ENCODE measurements at places on chromosomes 3 and 15. TPM values are rescaled to one million over a fixed set of nuclear protein-coding genes. Genes with fewer than 3 reads are reported as not detected.

Gene FRMD4B
- total RNA-seq: 148 TPM

GRCh38 chr3:43221076-43221475, 65.3 kb upstream of the SNRK start:
- no peaks in the 10 kb centered on the region for H3K4me1 ChIP-seq
- no peaks in the 10 kb centered on the region for H3K36me3 ChIP-seq
- H3K4me3 ChIP-seq: no peak overlapping the region
- no peak overlapping the region for H3K27ac ChIP-seq
- peaks cover 23% of the 10 kb centered on the region for H3K27me3 ChIP-seq

DNA sequence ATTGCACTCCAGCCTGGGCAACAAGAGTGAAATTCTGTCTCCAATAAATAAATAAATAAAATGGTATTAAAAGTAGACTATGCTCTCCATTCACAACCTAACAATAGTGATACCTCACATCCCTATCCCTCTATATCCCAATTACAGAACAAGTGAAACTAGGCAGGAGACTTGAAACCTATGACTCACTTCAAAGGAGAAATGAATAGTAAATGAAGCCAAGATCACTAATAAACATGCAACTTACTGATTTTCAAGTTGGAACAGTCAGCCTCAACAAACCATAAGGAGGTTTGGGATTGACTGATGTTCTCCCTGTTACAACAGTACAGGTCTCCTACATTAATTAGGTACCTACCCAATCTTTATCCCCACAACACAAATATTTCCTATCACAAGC, 103.4 kb downstream of the GSK3B start:
- no peak overlapping the region for H3K4me3 ChIP-seq
- H3K27me3 ChIP-seq: no peaks in the 10 kb centered on the region
- peaks cover 31% of the 10 kb centered on the region for H3K36me3 ChIP-seq
- H3K4me1 ChIP-seq: peaks cover 10% of the 10 kb centered on the region

GRCh38 chr3:56885453-56885852, 83.7 kb upstream of the ARHGEF3 start:
- no peaks in the 10 kb centered on the region for H3K36me3 ChIP-seq
- H3K27me3 ChIP-seq: peaks cover 7% of the 10 kb centered on the region
- H3K27ac ChIP-seq: no peak overlapping the region
- H3K4me1 ChIP-seq: peaks cover 39% of the 10 kb centered on the region
